ENCODE measurements at places on chromosomes 1 and 21.

DNA sequence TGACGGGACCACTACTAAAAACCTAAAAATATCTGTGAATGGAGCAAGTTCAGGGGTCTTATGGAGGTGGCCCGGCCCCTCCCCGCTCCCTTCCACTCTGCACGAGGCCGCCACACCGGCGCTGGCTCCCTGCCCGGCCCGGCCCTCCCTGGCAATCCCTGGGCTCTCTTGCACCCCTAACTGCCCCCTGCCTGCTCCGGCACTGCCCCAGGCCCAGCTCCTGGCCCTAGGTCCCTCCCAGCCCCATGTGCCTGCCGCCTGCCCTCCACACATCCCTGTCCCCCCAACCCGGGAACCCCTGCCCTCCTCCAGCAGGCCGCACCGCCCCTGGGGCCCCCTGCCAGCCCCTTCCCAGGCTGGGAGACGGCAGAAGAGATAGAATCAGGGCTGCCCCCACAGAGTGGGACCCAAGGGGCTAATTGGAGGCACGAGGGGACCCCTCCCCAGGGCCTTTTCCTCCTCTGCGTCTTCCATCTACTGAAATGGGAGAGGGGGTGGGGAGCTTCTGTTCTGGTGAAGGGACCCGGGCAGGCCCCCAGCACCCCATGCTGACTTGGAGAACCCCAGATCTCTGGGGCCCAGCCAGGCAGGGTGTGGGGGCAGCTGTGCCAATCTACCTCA is 9.3 kb upstream of the CTRC start:
- no peak for DNase-seq

DNA sequence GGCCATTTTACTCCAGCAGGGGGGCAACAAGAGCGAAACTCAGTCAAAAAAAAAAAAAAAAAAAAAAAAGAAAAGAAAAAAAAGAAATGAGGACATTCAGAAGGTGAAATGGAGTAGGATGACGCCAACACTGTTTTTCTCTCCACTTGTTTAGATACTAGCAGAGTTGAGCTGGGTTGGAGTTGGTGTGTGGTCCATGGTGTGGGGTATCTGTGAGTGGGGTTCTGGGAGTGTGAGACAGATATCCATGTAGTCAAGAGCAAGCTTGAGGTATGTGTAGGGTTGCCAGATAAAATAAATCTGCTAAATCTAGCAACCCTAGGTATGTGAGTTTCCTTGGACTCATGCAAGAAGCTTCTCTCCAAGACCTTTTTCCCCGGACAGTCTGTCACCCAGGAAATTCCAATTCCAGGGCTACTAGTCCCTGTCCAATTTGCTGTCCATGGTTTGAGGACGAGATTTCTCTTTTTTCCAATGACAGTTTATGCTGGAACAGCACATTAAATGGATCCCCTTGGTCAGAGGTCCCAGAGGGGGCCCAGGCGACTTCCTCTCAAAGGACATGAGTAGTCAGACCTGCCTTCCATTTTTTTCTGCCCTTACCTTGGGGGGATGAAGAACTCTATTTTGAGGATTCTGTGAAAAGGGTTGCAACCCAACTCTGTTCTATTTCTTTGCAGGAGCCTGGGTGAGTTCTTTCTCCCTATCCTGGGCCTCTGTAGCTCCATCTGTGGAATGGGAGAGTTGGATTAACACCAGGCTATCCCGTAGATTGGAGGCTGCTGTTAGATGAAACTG is 2.1 kb upstream of the FOXD2 start:
- DNase-seq: no peak

DNA sequence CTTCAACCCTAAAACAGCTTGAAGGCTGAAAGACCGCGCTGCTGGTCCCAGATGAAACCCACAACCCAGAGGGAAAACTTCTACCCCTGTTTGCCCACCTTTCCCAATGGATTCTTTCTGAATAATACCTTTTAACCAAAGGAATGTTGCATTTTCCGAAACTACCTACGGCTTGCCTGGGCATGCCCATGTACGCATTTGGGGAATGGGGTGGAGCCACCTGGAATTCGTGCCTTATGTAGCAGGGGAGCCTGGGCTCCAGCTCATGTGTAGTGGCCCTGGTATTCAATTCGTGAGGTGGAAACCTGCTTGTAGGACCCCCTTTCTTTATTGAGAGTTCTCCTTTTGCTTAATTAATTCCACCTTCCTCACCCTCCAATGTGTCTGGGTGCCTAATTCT is 256.6 kb upstream of the RGS18 start:
- no peak for DNase-seq

- no peak for DNase-seq
Measured at GRCh38 chr1:63537940-63538339, 14.6 kb downstream of the EFCAB7 start.

DNA sequence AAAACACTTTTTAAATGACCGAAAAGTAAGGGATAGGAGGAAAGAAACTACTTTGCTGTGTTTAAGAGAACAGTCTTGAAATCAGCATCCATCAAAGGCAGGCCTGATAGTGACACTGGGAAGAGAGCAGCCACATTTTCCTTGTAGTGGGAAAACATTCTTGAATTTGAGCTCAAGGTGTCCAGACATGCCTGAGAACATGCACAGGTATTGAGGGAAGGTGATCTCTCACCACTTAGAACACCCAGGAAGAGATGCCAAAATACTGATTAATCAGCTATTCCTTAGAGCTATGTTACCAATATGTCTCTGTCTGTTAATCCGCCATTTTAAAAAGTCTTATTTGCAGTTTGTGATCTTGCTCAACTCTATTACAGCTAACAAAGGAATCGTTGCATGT is 25.9 kb downstream of the IL12RB2 start:
- no peak for DNase-seq

GRCh38 chr1:28021064-28021463 is 61.3 kb downstream of the XKR8 start:
- DNase-seq: no peak

DNA sequence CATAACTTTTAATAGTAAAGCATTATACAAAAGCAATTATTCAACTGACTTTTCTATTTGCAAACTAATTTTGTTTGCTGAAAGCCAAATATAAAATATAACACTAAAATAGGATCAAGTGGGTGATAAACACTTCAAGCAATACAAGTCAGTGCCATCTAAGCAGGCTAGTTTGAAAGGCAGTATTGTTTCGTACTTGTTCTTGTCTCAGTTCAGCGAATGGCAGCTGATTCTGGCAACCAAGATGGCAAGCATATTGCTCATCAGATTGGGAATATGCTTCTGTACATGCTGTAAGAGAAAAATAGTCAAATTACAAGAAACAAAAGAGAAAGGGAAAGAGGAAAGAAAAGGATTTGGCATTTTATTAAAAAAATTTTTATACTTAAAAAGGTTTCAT is 7.5 kb downstream of the TMEM59 start:
- DNase-seq: no peak

- DNase-seq: no peak
Measured at GRCh38 chr21:33642896-33643657, 776 bp downstream of the ITSN1 start.

- no peak for DNase-seq
Measured at GRCh38 chr1:38578271-38578951, 281.2 kb downstream of the RRAGC start.

DNA sequence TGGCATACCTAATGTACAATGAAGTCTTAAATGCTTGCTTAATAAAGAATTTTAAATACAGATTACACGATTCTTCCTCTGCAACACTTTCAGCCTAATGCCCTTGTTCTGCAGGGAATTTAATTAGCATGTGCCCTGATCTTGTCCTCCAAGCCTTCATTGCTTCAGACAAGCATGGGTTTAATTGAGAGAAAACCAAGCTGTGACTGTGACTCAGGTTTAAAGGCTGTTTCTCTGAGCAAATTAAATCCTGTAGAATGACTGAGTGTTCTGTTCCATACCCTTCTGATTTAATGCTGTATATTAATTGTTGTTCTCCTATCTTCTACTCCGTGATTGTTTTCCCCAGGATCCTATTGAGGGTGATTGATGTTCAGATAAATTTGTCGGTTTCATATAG is 269.0 kb upstream of the PRMT6 start:
- no peak for DNase-seq

DNA sequence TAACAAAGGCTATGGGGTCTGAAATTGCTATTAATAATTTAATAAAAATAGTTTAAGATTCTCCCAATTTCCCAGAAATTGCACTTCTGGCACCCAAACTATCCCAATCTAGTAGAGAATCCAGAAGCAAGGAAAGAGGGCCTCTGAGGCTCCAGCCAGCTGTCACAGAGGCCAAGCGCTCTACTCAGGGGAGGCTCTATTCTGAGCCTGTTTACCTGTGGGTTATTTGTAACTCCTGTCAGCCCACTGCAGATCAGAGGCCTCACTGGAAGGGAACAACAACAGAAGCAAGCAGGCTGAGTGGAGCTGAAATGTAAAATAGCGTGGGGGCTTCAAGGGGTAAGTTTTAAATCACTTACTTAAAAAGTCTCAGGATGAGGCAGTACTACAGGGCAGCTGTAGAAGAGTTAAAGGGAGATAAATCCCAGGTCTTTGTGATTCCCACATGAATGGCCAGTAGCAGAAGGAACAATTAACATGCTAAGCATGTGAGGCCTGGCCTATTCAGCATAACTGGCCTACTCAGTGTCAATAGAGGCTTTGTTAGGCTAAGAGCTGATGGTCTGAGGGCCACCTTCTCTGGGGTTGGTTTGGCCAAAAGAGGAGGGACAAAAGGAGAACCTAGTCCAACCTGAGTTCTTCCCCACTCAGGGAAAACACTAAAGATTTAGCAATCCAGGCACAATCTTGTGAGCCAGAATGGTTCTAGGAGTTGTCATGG is 12.8 kb downstream of the ZNF687 start:
- no peak for DNase-seq

DNA sequence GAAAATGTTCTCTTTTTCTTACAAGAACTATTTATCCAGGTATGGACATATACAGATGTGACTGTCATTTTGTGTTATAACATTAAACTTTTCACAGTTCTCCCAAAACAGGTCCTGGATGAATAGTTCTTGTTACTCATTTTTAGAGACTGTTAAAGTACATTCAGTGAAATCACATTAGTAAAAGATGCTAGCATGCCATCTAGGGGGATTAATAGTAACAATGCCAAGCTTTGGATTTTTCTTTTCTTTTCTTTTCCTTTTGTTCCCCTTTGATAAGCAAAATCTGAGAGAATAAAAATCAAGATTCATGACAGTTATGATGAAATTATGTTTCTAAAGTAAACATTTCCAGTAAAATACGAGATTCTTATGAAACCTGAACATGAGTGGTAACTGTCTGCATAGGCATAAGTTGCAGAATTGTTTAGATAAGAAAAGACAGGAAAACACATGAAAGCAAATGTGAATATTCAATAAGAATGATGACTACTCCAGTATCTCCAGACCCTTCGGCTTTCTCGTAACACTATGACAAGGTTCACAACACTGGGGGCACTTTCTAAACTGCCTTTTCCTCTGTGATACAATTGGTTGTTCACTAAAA is 77.5 kb downstream of the TPR start:
- no peak for DNase-seq

- no peak for DNase-seq
Measured at GRCh38 chr1:183733715-183734114, 71.2 kb upstream of the RGL1 start.

- DNase-seq: no peak
Measured at GRCh38 chr1:43651188-43651587, 1.2 kb downstream of the KDM4A start.

DNA sequence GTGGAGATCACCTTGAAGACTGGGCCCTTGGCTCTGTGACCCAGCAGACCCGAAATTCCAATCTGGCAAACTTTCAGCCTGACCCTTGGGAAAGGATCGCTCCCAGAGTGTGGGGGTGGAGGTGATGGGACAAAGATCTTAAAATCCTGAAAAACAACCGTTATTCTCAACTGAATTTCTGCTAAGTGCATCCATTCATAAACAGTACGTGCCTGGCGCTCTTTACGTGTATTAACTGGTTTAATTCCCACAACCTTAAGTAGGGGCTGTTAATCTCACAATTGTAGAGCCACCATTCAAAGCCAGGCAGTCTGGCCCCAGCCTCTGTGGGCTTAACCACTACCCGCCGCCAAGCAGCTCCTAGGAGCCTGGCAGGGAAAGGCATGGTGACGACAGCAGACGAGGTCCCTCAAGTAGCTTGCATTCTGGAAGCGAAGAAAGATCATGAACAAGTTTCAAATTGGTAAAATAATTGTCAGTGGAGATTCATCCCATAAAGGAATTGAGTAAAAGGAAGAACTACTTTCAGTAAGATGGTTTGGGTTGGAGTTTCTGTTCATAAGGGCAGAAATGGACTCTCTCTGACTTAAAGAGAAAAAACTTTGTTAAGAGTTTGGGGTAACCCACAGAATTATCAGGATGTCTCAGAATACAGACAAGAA is 11.4 kb upstream of the RGS16 start:
- no peak for DNase-seq

DNA sequence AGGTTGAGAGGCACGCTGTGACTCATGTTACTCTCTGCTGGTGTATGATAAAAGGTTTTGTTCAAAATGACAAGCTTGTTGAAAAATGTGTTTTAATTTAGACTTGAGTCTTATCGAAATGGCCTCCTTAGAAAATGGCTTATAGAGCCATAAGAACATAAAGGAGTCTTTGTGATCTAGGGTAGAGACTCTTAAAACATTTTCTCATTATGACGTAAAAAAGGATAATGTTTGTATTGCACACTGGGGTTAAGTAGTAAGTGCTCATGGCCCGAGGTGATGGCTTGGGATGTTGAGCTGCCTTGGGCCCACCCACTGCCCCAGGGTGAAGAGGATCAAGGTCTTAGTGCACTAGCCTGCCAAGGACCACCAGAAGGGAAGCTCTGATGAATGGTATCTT is 117.4 kb downstream of the DISC1 start:
- no peak for DNase-seq

DNA sequence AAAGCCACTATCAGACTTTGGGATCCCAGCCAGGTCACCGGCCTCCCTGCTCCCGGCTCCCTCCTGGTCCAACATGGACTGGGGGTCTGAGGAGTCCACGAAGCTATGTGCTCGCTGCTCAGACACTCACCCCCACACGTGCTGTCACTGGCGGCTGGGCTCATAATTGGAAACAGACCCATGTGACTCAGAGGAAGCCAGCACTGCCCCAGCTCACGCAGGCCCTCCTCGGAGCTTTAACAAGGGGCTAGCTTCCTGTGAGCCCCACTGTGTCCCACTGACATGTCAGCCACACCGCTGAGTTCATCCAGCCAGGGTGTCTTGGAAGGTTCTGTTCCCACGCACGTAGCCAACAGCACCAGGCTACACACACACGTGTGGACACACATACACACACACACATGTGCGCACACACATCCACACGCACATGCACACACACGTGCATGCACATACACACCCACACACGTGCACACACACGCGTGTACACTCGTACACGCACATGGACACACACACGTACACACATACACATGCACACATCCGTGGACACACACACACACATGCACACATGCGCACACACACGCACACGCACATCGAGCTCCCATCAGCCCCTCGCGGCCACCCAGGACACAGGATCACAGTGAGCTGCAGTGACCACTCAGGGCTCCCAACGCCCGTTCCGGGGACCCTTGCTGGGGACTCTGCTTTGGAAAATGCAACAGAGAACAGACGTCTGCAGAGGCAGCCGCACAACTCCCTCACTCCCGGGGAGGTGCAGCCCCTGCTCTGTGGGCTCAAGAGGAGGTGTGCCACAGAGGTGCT is 18.4 kb upstream of the COL6A2 start:
- DNase-seq: no peak

- DNase-seq: no peak
Measured at GRCh38 chr1:119220991-119221390, 80.5 kb upstream of the WARS2 start.

Data from stimulated activated CD4-positive, alpha-beta T cell treated with anti-CD3 and anti-CD28 coated beads, Interleukin-1b, Interleukin-23, amount 100 ng/mL, for 1 hour (primary cell).